ENCODE measurements at places on chromosomes 12 and 14.

DNA sequence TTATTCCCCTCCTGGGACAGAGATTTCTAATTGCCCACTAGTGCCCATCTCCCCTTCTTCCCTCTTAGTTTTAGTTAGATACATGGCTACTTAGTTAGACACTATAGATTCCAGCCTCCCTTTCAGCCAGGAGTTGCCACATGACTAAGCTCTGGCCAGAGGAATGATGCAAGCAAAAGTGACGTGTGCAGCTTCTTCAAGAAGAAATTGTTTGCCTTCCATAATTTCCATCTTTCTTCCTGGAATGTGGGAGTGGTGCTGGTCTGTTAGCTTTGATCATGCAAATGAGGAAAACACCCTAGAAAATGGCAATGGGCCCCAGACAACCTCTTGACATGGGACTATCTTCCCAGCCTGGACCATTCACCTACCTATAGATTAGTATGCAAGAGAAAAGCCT, 21.4 kb downstream of the CCDC177 start:
- no peak for DNase-seq

DNA sequence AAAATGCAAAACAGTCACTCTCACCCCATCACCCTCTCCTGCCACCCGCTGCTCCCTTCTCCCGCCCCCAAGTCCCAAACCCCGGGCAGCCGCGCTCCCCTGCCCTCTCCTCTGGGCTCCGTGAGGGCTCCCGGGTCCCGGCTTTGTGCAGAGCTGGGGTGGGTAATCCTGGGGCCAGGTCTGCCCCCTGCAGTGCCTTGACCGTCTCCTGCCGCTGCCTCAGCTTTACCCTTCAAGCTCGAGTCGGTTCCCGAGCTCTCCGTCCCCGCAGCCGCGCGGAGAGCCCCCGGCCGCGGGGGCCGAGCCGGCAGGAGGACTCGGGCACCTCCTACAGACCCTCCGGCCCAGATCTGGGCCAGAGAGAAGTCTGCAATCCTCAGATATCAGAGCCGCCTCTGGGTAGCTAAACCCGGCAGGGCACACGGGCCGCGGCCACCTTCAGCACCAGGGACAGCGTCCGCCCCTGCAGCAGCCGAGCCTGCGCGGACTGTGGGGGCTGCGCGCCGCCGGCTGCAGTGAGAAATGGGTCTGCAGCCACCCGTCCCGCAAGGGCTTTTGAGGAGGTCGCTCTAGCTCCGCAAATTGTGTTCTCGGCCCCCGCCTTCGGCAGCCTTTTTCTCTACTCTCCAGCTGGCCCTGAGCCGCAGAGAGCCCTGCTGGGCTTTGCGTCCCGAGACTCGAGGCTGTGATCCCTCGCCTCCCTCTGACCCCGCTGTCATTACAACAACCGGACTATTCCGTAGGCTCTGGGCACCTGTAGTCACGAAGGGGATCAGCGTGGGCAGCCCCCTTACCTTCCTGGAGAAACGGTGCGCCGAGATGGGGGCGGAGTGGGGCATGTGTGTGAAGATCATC, 1.2 kb downstream of the PRMT8 start:
- DNase-seq, result peak; percentile 57

- no peak for DNase-seq
Observed at GRCh38 chr12:130063866-130064265, 98.4 kb upstream of the FZD10 start.

- no peak for DNase-seq
Observed at GRCh38 chr14:28690029-28690692, 76.4 kb upstream of the FOXG1 start.

DNA sequence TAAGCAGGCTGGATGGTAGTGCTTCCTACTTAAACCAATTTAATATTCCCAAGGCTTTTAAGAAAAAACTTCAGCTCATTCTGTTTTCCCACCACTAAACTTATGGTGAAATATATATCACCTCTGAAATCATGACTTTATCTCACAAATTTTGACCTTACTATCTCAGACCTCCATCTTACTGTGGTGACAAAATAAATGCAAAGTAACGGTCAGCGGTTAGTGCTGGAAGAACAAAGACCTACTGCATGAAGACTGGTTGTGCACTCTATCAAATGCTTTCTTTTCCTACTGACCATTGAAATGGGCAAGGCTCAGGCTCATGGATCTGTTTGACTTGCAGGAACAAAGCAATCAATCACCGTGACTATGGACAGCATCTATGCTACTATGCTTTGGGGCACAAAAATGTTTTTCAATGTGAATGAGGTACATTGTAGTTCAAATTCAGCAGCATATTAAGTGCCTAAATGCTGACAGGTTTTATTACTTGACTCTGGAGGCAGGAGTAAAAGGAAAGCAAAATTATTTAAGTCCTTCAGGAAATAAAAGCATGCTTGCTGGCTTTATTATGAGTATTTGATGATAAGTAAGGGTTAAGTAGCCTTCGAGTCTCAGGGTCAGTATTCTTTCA, 43.1 kb upstream of the GTF2A1 start:
- no peak for DNase-seq

DNA sequence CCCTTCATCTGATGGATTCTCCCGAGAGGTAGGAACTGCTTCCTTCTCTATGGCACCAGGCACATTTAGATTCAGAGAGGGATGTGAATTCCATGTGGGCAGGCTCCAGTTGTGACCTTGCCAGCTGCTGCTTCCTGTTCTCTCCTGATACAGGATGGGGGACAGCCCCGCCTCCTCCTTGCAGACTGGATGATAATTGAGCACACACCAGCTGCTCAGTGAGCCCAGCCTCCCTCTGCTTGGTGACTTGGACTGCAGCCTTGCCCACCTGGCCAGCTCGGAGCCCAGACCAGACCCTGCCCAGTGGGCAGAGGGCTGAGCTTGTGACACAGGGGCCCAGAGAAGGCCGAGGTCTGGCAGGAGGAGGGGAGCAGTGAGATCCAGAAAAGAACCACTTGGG, 90.2 kb downstream of the CALM1 start:
- no peak for DNase-seq

DNA sequence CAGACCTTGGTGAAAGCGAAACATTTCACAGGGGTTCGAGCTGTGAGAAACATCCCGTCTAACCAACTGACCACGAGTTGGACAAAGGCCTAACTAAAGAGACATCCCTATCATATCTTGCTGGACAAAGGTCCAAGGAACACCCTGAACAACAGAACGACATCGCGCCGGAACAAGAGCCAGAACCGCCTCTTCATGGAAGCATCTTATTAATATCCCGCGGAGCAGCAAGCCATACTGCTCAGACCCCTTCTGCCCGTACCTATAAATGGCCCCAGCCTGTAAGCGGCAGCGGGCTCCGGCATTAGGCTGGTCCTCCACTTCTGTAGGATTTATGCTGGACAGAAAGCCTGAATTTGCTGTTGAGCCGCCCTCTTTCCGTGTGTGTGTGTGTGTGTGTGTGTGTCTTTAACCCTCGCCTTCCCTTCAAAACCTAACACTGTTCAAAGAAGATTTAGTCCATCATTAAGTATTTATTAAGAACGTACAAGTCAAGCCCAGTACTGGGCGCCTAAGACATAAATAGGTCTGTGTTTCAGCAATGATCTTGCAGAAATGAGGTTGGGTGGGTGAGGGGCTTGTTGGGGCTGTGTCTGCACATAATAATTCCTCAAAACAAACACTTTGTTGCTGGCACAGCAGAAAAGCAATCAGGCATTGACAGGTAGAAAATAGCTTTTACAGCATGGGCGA, 1.9 kb downstream of the SLC6A15 start:
- no peak for DNase-seq
